ENCODE measurements at places on chromosomes 5 and 9. TPM values are rescaled to one million over a fixed set of nuclear protein-coding genes. Genes with fewer than 3 reads are reported as not detected.

Gene DOCK8
- 10.0 TPM for total RNA-seq

Gene PCDHGA4
- total RNA-seq: 0.95 TPM

Gene CKMT2
- 1.8 TPM for total RNA-seq

Gene NRARP
- total RNA-seq: 0.57 TPM

Gene ATP6V1G1
- 44.0 TPM for total RNA-seq

Gene SHOC1
- total RNA-seq: not detected

Gene IL3
- not detected for total RNA-seq

Gene CYLC2
- not detected for total RNA-seq

Gene EMB
- 0.74 TPM for total RNA-seq

All from right lobe of liver (tissue), 6 donors.